Colonic mucosa (tissue), 4 donors: ENCODE measurements at places on chromosomes 11 and 22. TPM values are rescaled to one million over a fixed set of nuclear protein-coding genes. Genes with fewer than 3 reads are reported as not detected.

DNA sequence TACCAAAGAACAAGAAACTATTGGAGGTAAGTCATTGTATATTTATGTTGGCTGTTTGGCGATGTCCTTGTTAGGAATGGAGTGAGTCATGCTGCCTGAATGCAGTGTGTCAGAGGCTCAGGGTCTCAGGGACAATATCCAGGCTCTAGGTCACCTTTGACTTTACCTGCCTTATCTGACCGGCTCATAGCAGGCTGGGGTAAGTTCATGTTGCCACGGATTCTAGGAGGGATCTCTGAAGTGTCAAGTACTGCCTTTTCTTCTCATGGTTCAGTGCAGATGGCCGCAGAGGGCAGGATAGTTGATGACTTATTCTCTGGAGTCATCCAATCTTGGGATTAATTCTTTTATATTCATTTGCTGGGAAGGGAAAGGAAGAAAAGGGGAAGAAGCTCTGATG is 53.2 kb downstream of the SPON1 start:
- no peaks in the 10 kb centered on the region for H3K4me1 ChIP-seq
- no peaks in the 10 kb centered on the region for H3K27me3 ChIP-seq
- no peaks in the 10 kb centered on the region for H3K36me3 ChIP-seq
- H3K4me3 ChIP-seq = no peak overlapping the region

DNA sequence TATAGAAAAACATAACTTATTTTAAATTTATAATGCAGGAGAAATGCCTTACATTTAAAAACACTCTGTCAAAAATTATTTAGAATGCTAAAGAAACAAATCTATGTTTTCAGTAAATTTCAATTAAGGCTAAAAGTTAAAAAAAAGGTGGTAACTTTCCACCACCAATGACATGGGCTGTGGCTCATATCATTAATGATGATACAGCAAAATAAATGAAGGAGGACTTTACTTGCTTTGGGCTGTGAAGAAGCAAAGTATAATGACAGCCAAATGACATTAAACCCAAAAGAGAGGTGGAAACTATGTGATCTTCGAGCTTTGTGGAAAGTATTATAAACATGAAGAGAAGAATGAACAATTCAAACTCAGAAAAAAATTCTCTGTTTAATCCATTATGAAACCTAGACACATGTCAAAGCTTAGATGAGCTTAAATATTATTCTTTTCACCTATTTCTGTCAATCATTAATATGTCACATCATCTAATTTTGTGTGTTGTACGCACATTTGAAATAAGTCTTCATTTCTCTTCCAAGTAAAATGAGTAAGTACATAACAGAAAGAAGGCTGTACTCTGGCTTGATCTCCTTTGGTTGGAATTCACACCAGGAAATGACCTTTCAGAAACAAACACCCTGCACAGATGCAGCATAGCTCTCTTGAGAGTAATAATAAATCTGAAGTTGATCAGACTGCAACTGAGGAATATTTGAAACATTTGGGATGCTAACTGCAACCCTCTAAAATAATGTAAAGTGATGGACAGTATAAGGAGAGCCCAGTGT is 265.8 kb downstream of the TTC28 start:
- no peaks in the 10 kb centered on the region for H3K4me1 ChIP-seq
- H3K27me3 ChIP-seq = no peaks in the 10 kb centered on the region
- H3K4me3 ChIP-seq = no peak overlapping the region
- DNase-seq = no peak
- H3K27ac ChIP-seq = no peak overlapping the region
- no peaks in the 10 kb centered on the region for H3K36me3 ChIP-seq

DNA sequence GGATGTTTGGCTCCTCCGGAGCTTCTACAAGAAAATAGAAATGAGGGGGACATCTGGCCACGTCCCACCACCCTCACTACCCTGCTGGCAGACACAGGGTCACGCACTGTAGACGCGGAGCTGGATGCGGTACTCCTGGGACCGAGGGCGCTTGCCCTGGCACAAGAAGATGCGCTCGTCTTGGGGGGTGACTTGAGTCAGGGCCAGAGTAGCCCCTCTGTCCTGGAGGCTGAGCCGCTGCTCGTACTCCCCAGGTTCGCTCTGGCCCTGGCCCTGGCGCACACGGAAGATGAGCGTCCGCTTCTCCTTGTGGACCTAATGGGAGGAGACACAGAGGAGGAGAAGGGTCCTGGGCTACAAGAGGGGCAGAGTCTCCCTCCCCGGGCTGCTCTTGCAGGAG is 2.2 kb downstream of the MCAM start:
- no peak for DNase-seq
- peaks cover 24% of the 10 kb centered on the region for H3K27me3 ChIP-seq
- H3K4me1 ChIP-seq = peaks cover 7% of the 10 kb centered on the region
- peak overlapping the region; percentile 44 for H3K4me3 ChIP-seq
- H3K27ac ChIP-seq = no peak overlapping the region

GRCh38 chr11:2687782-2688191 is 12.0 kb downstream of the KCNQ1OT1 start:
- H3K36me3 ChIP-seq = no peaks in the 10 kb centered on the region
- no peak overlapping the region for H3K27ac ChIP-seq
- H3K27me3 ChIP-seq = no peaks in the 10 kb centered on the region
- no peak overlapping the region for H3K4me3 ChIP-seq
- H3K4me1 ChIP-seq = no peaks in the 10 kb centered on the region

DNA sequence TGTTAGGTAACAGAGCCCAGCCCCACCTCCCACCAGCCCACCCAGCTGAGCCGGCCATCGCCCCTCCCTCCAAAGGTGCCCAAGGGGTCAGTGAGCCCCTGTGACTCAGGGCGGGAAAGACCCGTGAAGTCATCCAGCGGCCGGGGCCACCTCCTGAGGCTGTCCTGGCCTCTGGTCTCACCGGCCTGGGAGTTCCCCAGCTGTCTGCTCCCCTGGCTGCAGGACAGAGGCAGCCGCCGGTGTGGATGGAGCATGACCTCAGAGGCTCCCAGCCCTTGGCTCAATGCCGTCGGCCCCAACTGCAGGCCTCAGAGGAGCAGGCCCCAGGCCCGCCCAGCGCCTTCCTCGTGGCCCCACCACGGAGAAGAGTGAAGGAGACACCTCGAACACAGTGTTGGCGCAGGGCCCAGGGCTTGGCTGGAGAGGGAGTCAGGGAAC is 28.7 kb downstream of the RPL3 start:
- H3K4me3 ChIP-seq = no peak overlapping the region
- DNase-seq = no peak
- peaks cover 6% of the 10 kb centered on the region for H3K4me1 ChIP-seq
- H3K27ac ChIP-seq = no peak overlapping the region
- no peaks in the 10 kb centered on the region for H3K27me3 ChIP-seq

DNA sequence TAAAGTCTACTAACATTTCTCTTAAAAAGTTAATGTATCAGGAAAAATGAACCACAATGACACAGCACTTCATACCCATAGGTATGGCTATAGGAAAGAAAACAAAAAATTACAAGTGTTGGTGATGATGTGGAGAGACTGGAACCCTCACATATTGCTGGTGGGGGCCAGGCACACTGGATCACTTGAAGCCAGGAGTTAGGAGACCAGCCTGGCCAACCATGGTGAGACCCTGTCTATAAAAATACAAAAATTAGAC is 26.7 kb downstream of the TCF20 start:
- H3K27ac ChIP-seq = no peak overlapping the region
- no peaks in the 10 kb centered on the region for H3K36me3 ChIP-seq
- no peak overlapping the region for H3K4me3 ChIP-seq

DNA sequence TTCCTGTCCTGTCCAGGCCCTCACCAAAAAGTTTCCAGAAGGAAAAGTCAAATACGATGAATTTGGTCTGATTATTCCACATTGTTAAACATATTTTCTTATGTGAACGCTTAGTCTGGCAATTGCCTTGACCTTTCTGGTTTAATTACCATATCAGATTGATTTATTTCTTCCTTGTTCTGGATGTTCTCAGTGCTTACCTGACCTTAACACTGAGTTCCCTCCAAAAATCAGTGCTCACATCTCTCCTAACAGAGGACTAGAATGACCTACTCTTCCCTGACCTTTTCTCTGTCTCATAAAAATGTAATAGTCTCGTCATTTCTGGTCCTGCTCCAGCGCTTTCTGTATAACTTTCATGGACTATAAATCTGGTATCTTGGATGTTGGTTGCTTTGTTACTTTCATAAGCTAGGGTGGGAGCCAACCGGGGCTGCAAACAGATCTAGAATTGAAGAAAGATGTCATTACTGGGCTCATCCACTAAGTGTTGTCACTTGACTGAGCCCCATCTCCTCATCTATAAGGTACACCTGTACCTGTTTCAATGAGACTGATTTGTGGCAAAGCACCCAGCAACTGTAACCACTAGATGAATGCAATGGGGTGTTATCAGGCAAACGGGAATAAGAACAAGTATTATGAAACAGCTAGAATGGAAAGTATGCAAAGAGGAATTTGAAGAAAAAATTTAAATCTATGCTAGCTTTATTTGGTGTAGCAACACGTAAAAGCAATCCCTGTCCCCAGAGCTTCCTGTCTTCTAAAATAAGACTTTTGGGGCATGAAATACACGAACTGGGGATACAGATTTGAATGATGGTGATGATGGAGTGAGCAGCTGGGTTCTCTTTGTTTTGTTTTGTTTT is 2.4 kb downstream of the FADS2 start:
- no peak overlapping the region for H3K4me3 ChIP-seq
- no peaks in the 10 kb centered on the region for H3K4me1 ChIP-seq
- no peaks in the 10 kb centered on the region for H3K36me3 ChIP-seq
- no peak for DNase-seq

DNA sequence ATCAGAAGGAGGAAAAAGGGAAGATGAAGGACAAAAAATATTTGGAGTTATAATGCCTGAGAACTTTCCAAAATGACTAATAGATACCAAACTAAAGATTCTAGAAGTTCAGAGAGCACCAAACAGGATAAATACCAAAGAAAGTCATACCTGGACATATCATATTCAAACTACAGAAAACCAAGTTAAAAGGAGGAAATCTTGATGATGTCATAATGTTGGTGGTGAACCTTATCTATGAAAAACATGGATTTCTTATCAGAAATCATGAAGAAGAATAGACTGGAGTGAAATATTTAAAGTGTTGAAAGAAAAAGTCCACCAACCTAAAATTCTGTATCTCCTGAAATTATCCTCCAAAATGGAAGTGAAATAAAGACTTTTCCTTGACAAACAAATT is 389.2 kb downstream of the JRKL start:
- no peak for DNase-seq
- H3K36me3 ChIP-seq = no peaks in the 10 kb centered on the region
- H3K4me3 ChIP-seq = no peak overlapping the region
- H3K4me1 ChIP-seq = no peaks in the 10 kb centered on the region
- no peaks in the 10 kb centered on the region for H3K27me3 ChIP-seq
- H3K27ac ChIP-seq = no peak overlapping the region

DNA sequence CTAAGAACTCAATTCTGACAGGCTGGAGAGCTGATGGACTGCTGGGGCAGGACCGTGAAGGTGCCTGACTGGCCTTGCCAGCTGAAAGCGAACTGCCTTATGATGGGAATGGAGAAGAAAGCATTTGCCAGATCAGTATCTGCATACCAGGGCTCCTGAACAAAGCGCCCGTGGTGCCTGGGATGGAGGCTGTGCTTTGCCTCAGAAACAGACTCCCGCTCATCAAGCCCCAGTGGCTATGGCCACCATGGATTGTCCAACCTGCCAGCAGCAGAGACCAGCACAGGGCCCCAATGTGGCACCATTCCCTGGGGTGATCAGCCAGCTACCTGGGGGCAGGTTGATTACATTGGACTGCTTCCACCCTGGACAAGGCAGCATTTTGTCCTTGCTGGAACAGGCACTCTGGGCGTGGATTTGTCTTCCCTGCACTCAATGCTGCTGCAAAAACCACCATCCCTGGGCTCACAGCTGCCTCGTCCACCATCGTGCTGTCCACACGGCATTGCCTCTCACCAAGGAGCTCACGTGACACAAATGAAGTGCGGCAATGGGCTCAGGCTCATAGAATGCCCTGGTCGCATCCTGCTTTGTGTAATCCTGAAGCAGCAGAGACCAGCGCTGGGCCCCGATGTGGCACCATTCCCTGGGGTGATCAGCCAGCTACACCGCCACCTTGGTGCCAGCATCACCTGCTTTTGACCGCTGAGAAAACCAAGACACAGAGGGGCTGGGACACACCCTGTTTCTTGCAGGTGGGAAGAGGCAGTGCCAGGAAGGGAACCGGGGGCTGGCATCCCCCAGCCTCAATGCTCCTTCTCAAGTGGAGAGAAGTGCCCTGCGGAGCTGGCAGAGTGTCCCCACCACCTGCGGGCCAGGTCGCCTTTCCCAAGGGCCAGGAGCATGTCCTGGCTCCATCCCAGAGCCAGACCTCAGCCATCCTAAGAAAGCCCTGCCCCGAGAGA is 1367.5 kb downstream of the BRD1 start:
- no peaks in the 10 kb centered on the region for H3K4me1 ChIP-seq
- no peak overlapping the region for H3K27ac ChIP-seq
- H3K36me3 ChIP-seq = no peaks in the 10 kb centered on the region
- H3K4me3 ChIP-seq = no peak overlapping the region
- no peaks in the 10 kb centered on the region for H3K27me3 ChIP-seq

DNA sequence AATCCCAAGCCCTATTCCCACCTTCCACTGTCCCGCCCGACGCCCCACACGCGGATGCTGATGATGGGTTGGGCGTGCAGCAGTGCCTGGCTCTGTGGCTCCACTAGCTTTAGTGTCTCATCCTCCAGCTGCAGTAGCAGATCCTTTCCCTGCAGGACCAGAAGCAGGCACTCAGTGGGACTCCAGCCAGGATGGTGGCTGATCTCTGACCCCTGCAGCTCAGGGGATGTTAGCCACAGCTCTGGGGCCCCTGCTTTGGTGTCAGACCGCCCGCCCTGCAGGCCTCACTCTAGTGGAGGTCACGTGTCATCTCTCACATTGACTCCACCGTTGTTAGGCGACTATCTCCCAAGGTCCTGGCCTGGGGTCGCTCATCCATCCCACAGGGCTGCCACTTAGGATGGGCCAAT is 11.8 kb downstream of the SMPD1 start:
- H3K36me3 ChIP-seq = no peaks in the 10 kb centered on the region
- no peak for DNase-seq
- no peak overlapping the region for H3K4me3 ChIP-seq
- H3K4me1 ChIP-seq = no peaks in the 10 kb centered on the region
- H3K27ac ChIP-seq = no peak overlapping the region

DNA sequence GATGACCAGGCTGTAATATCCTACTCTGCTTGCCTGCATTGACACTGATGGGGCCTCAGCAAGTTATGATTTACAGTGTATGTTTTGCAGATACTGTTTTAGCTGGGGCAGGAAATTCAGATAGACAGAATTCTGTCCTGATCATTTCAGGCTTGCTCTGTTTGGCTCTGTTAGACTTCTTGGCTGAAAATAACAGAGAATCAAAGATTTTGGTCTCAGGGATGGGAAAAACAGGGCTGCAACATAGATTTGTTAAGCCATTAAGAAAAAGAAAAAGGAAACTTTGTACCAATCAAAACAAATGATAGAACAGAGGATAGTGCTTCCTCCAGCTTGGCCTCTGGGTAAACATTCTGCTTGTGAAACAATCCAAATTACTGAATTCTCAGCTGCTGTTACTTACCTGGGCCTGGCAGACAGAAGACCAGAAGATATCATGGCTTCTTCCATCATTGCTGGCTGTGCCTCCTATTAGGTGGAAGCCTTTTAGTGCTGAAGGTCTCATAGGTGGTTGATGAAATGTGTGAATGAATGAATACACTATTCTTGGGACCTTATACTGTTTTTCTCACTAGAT is 22.0 kb downstream of the ZNRF3 start:
- no peaks in the 10 kb centered on the region for H3K36me3 ChIP-seq
- DNase-seq = no peak
- no peak overlapping the region for H3K4me3 ChIP-seq
- no peaks in the 10 kb centered on the region for H3K27me3 ChIP-seq
- no peaks in the 10 kb centered on the region for H3K4me1 ChIP-seq

- no peaks in the 10 kb centered on the region for H3K36me3 ChIP-seq
- H3K27me3 ChIP-seq = no peaks in the 10 kb centered on the region
- DNase-seq = no peak
- H3K4me3 ChIP-seq = no peak overlapping the region
Observed at GRCh38 chr11:19746086-19746485, 33.4 kb downstream of the NAV2 start.

MPPED2 gene
- total RNA-seq = 1.8 TPM
